ENCODE measurements at places on chromosomes 5 and 9. TPM values are rescaled to one million over a fixed set of nuclear protein-coding genes. Genes with fewer than 3 reads are reported as not detected.

- no peaks in the 10 kb centered on the region for H3K27me3 ChIP-seq
- H3K27ac ChIP-seq: peak within 1 kb of the TSS; percentile 100
- peaks cover 4% of the 10 kb centered on the region for H3K4me1 ChIP-seq
- no peak for DNase-seq
- no peaks in the 10 kb centered on the region for H3K36me3 ChIP-seq
Observed at GRCh38 chr9:92764381-92764987, at the start of gene BICD2. Gene BICD2, minus strand, starts transcription at chr9:92764833. Its CDS starts 89 bp downstream, at chr9:92764744.

DNA sequence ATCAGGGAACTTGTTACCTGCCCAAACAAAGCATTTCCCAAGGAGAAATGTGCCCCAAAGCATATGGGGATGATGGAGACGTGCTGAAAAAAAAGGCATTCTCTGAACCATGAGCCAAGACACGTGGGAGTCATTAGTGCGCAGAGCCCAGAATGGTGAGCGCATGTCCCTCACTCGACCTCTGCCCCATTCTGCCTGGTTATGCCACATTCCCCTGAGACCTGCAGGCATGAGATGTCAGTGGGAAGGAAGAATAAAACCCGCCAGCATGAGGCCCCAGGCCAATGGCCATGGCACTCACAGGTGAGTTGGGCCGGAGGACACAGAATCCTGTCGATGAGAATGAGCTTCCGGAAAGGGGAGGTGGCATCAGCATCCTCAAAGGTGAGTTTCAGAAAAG is 228.9 kb downstream of the CDK5RAP2 start:
- no peaks in the 10 kb centered on the region for H3K4me1 ChIP-seq
- H3K27me3 ChIP-seq: no peaks in the 10 kb centered on the region
- DNase-seq: no peak
- no peak overlapping the region for H3K4me3 ChIP-seq

Gene AGTPBP1
- 17.4 TPM for total RNA-seq

- H3K4me3 ChIP-seq: no peak overlapping the region
- no peak overlapping the region for H3K27ac ChIP-seq
- DNase-seq: no peak
- peaks cover 26% of the 10 kb centered on the region for H3K4me1 ChIP-seq
- no peaks in the 10 kb centered on the region for H3K36me3 ChIP-seq
Observed at GRCh38 chr5:102794047-102794446, 38.9 kb downstream of the PAM start.

Gene LCN1
- not detected for total RNA-seq

GRCh38 chr5:139413153-139413552 is 9.3 kb upstream of the SPATA24 start:
- no peak for DNase-seq
- no peaks in the 10 kb centered on the region for H3K27me3 ChIP-seq
- no peak overlapping the region for H3K4me3 ChIP-seq
- no peaks in the 10 kb centered on the region for H3K36me3 ChIP-seq
- H3K27ac ChIP-seq: no peak overlapping the region

GRCh38 chr5:61344187-61344944 is 12.3 kb downstream of the ZSWIM6 start:
- H3K4me1 ChIP-seq: peaks cover 18% of the 10 kb centered on the region
- H3K27ac ChIP-seq: no peak overlapping the region
- no peaks in the 10 kb centered on the region for H3K36me3 ChIP-seq
- H3K4me3 ChIP-seq: no peak overlapping the region
- DNase-seq: no peak
- no peaks in the 10 kb centered on the region for H3K27me3 ChIP-seq

DNA sequence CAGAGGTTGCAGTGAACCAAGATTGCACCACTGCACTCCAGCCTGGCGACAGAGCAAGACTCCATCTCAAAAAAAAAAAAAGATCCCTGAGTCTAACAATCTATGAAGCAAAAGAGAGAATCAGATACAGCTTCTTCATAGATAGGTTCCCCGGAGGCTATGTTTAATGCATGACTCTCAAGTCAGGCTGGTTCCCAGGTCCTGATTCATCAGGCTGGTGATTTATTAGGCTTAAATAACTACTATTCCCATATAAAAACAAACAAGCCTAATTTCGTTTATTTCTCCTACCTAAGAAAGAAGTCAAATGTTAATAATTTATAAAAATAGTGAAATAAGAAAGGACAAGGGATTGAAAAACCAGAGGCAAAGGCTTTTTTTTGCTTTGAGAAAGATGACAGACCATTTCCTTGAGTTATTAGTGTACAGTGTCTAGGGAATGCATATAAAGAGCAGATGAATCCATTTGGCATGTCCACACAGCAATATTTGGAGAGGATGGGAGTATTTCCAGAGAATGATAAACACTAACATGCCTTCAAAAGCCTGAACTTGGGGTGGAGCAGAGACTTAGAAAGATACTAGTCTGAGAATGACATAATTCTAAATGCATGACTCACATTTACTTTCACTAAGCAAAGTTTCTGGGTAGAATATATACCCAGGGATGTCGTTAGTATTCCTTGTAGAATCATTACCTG is 115.3 kb downstream of the NREP start:
- peaks cover 9% of the 10 kb centered on the region for H3K27me3 ChIP-seq
- H3K4me1 ChIP-seq: no peaks in the 10 kb centered on the region
- no peaks in the 10 kb centered on the region for H3K36me3 ChIP-seq
- H3K4me3 ChIP-seq: no peak overlapping the region

DNA sequence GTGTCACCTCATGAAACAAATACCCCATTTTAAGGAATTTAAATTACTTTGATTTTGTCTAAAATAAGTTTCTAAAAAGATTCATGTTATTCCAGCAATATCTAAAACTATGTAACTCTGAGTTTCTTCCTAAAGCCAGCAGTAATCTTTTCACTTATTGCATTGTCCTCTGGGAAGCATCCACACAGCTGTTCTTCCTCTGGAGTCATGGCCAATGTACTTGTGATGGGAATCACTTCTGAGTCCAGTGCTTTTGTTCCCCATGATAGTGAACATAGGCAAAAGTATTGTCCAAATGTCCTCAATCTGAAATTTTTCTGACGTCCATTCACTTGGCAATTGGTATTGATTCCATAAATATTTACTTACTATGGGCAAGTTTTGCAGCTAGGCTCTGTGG is 125.0 kb downstream of the STARD4 start:
- H3K4me3 ChIP-seq: no peak overlapping the region
- H3K27me3 ChIP-seq: no peaks in the 10 kb centered on the region
- no peak for DNase-seq
- peaks cover 3% of the 10 kb centered on the region for H3K4me1 ChIP-seq

DNA sequence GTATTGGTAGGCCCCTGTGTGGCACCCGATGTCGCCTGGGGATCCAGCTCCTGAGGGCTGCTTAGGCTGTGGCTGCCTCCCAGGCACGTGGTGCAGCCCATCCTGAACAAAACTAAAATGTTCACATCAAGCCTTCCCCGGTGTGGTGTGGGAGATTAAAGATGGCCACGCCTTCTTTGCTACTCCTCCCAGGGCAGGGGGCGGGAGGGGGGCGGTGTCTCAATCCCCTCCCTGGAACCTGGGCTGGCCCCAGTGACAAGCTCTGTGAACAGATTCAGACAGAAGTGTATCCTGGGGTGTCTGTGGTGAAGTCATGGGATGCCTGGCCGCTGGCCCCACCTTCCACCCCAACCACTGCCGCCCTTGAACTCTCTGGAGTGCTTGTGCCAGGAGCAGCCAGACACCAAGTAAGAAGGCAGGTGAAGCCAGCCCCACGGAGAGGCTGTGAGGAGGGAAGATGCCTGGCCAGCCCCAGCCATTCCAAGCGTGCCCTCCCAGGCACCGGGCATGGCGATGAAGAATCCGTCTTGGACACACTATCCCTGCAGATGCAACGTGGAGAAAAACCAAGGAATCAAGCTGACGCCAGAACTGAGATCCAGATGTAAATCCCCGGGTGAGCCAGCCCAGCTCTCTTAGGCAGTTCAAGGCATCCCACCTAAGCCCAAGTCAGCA is 75.8 kb downstream of the AK8 start:
- no peak overlapping the region for H3K4me3 ChIP-seq
- peaks cover 19% of the 10 kb centered on the region for H3K4me1 ChIP-seq
- H3K27me3 ChIP-seq: no peaks in the 10 kb centered on the region
- H3K27ac ChIP-seq: no peak overlapping the region

GRCh38 chr5:51544031-51544785 is 161.0 kb downstream of the ISL1 start:
- no peaks in the 10 kb centered on the region for H3K36me3 ChIP-seq
- no peak overlapping the region for H3K27ac ChIP-seq
- no peak for DNase-seq
- no peaks in the 10 kb centered on the region for H3K27me3 ChIP-seq
- no peaks in the 10 kb centered on the region for H3K4me1 ChIP-seq

Gene ADAMTS19
- total RNA-seq: not detected

DNA sequence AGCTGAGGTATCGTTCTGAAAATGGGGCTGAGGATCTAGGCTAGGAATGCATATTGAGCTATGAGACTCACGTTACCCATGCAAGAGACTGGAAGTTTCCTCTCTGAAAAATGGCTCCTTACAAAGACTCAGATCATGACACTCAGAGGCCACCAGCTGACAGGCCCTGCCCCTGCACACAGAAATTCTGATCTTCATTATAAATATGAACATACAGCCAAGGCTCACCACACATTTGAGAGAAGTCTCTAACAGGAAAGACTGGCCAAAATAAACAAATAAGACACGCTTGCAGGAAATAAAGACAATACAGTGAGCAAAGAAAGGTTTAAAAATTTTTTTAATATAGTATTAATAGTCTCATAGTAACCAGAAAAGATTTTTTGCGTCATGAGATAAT is 365.9 kb downstream of the NFIB start:
- H3K27ac ChIP-seq: no peak overlapping the region
- no peak overlapping the region for H3K4me3 ChIP-seq
- no peaks in the 10 kb centered on the region for H3K36me3 ChIP-seq
- no peaks in the 10 kb centered on the region for H3K4me1 ChIP-seq
- no peaks in the 10 kb centered on the region for H3K27me3 ChIP-seq

Gene TMC1
- total RNA-seq: 0.57 TPM

DNA sequence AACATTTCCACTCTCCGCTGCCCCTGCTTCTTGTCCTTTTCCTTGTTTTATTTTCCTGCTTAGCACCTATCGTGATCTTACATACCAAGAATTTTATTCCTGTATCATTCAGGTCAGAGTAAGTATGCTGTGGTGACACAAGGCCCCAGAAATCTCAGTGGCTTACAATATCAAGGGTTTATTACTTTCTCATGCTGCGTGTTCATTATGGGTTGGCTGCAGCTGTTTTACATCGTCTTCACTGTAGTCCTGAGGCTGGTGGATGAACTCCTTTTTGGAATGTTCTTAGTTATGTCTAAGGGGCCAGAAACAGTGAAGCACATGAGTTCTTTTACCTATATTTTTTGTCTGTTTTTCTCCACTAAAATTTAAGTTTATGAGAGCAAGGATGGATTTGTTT is 51.2 kb downstream of the FCHO2 start:
- no peaks in the 10 kb centered on the region for H3K4me1 ChIP-seq
- H3K4me3 ChIP-seq: no peak overlapping the region
- H3K27ac ChIP-seq: no peak overlapping the region
- DNase-seq: no peak
- no peaks in the 10 kb centered on the region for H3K27me3 ChIP-seq

DNA sequence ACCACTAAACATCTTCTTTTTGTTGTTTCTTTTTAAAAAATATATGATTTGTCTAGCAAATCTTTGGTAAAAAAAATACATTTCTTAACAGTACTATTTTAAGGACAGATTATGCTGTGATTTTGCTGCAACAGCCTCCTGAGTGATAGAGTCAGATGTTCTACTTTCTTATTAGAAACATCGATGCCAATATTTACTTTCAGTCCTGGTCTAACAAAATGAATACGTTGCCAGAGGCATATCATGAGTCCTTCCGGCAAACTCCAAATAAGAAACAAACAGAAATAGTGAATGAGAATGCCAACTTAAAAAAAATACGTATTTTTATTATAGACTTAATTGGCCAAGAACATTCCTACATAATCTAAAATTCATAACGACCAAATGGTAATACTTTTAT is 371.5 kb downstream of the ADGRV1 start:
- no peak overlapping the region for H3K27ac ChIP-seq
- no peak overlapping the region for H3K4me3 ChIP-seq
- DNase-seq: no peak
- no peaks in the 10 kb centered on the region for H3K27me3 ChIP-seq

Gene EQTN
- not detected for total RNA-seq

DNA sequence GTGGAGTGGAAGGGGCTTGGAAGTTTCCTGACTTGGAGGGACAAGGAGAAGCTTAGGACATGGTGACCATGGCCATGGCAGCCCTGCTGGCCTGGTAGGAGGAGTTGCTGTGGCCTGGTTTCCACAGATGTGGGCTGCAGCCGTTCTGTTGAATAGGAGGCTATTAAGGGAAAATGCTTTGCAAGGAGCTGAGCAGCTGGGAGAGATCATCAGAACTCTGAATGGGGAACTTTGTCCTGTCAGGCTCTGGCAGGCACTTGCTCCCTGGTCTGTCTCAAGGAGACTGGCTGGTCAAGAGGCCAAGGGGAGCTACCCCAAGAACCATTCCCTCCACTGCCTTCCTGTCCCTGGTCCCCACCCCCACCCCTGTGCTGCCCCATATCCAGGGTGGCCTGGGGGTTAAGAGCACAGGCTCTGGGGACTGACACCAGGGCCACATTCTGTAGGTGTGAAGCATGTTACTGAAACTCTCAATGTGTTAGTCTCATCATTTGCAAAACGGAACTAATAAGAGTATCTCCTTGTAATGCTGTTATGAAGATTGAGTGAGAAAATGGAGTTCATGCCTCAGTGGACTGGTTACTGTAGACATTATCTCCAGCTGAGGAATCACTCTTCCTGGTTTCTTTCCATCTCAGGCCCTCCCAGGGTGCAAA is 84.0 kb upstream of the ARAP3 start:
- no peaks in the 10 kb centered on the region for H3K4me1 ChIP-seq
- no peak for DNase-seq
- H3K27ac ChIP-seq: no peak overlapping the region

DNA sequence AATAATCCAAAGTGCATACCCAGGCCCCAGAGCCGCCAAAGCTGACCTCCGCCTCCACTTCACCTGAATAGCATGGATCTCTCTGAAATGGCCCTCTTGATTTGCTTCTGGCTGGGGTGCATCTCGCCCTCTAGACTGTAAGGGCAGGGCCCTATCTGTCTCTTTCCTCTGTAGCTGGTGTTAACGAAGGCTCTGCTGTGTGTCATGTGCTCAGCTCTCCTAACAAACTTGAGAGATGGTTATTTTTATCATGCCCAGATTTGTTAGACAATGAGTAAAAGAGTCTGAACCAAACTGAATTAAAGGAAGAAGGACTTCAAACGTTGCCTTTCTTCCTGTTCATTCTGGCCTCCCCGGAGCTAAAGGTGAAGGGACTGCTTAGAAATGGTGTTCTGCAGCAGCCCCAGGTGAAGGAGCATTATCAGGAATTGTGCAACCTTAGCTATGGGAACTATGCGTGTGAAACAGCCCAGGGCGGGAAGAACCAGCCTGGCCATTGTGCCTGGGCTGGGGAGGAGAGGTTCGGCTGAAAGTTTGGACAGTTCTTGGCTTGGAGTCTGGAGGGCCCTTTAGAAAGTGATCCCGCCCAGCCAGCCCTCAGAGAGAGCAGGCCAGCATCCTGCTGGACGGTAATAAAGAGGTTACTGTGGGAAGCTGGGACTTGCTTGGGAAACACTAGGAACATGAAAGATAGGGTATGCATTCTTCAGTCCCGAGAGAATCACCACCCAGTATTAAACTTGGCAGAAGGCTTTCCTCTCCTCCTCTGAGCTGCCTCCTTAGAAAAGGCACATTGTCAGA is 73.5 kb downstream of the WWC1 start:
- no peak overlapping the region for H3K4me3 ChIP-seq
- no peaks in the 10 kb centered on the region for H3K36me3 ChIP-seq
- H3K27me3 ChIP-seq: no peaks in the 10 kb centered on the region
- no peak for DNase-seq

All from HCT116 (cell line).